Activated gamma-delta T cell (primary cell): ENCODE measurements at places on chromosomes 1 and 21.

DNA sequence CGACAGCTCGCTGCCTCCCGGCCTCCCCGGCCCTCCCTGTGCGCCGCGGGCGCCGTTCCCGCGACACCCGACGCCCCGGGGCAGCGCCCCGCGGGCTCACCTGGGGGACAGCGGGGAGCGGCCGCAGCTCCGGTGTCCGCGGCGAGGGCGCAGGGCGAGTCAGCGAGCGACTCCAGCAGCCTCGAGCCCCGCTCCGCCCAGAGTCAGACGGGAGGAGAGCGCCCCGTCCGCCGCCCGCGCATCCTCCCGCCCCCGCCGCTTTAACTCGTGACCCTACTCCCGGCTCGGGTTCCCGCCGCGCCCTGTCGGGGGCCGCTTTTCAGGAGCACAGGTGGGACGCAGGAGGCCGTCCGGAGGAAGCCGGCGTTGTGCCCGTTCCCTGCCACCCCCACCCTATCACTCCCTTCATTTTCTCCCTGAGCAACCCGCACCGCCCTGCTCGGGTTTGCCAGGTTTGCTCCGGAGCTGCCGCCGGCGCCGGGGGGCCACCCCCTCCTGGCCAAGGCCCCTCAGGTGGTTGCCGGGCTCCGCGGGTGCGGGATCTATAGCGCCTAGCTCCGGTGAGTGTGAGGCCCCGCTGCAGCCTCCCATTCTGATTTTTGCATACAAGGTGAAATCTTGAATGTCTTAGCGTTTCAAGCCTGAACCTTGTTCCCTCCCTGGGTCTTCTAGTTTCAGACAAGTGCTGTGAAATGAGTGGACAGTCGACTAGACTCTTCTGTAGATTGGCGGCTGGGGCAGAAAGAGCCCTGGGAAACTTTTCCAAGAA lies at the start of gene MCOLN3:
TSS of gene MCOLN3 (minus strand) at position 205 of the 769 bp plus-strand sequence. CDS start 3,140 bp downstream, outside the sequence.
- DNase-seq, result peak; percentile 27

DNA sequence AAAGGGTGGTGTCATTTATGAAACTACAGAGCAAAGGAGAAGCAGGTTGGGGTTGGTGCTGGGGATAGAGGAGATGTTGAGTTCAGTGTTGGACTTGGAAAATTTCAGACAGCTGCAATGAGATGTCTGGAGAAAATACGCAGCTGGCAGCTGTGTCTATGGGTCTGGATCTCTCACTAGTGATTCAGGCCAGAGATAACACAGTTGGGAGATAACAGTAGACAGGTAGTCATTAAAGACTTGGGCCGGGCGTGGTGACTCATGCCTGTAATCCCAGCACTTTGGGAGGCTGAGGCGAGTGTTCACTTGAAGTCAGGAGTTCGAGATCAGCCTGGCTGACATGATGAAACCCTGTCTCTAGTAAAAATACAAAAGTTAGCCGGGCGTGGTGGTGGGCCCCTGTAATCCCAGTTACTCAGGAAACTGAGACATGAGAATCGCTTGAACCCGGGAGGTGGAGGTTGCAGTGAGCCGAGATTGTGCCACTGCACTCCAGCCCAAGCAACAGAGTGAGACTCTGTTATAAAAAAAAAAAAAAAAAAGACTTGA lies 2.5 kb upstream of the TFAP2E start:
- DNase-seq, result no peak

DNA sequence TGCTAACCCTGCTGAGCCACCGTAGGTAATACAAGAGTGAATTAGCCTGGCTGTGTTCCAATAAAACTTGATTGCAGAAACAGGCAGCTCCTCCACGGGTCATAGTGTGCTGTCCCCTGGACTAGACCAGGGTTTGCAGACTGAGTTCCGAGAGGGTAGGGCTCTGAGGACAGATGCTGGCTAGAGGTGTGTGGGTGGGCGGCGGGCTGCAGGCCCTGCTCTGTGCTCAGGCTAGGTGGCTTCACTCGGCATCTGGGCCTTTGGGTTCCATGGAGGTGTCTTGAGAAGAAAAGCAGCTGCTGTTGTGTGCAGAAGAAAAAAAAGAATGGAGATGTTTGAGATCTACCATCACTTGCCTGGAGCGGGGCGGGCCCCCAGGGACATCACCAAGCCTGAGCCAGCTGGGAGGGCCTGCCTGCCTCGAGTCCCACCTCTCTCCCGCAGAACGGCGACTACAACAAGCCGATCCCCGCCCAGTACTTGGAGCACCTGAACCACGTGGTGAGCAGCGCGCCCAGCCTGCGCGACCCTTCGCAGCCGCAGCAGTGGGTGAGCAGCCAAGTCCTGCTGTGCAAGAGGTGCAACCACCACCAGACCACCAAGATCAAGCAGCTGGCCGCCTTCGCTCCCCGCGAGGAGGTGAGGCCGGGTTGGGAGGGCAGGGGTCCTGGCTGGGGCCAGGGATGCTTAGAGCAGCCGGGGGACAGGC lies 7.9 kb downstream of the TMEM201 start:
- DNase-seq, result no peak

DNA sequence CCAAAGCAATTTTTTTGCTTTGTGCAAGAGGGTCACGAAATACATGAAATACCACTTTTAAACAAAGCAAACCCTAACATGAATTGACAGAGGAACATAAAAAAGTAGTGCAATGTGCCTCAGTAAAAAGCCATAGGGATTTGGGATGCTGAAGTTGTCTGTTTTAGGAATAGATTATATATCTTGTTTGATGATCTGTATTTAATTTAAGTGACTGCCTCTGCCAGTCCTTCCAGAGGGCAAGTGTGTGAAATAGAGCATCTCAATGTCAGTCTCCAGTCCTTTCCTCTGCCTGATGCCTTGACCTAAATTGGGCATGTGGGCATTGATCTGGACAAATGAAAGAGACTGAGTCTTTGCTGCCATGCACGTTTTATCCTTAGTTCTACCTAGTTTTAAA lies 222.8 kb downstream of the PTPRC start:
- DNase-seq, result no peak

- no peak for DNase-seq
Observed at GRCh38 chr1:214511639-214511998, 39.8 kb downstream of the PTPN14 start.

GRCh38 chr1:221772117-221772516 lies 30.2 kb upstream of the DUSP10 start:
- DNase-seq, result no peak

- DNase-seq, result no peak
Observed at GRCh38 chr1:31706384-31707058, 2.7 kb upstream of the COL16A1 start.

GRCh38 chr21:15744926-15745325 lies 15.1 kb downstream of the USP25 start:
- DNase-seq, result no peak

DNA sequence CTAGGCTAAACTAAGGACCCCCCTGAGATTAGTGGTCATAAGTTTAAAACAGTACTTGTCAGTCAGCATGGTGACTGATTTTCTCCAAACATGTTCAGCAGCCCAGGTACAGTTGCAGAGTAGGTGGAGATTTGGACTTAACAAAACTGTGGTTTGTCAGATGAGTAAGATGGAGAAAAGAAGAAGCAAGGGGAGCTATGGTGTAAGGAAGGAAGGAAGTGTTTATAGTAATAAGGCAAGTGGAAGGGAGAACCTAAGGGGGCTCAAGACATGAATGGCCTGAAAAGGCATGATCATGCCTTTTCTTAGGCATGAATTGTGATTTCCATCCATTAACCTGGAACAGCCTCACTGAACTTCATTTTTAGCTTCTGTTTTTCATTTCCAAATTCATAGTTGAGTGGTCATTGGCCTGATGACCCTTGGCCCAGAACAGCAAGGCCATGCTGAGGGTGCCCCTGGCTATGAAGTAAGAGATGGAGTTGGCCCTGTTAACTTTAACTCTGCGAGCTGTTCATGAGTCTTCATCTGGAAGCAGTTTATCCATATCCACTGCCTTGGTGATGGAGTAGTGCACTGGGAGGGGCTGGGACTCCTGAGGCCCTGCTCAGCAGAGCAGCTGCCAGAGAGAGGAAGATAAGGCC lies 60.7 kb downstream of the LRRC8D start:
- DNase-seq, result no peak

DNA sequence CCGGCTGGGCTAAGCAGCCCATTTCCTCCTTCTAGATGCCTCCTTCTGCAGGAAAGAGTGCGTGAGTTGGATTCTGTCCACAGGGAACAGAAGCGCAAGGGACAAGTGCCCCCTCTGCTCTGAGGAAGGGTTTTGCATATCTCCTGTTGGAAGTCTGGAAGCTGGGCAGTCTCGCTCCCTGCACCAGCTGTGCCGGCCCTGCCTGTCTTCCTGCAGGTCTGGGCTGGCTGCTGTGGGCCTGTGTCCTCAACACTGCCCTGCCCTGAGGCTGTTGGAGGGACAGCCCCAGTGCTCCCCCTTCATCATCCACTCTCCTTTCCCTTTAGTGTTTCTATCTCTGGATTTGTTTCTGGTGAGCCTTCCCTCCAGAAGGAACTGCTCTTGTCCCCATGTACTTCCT lies 21.8 kb downstream of the ADARB1 start:
- DNase-seq, result no peak

DNA sequence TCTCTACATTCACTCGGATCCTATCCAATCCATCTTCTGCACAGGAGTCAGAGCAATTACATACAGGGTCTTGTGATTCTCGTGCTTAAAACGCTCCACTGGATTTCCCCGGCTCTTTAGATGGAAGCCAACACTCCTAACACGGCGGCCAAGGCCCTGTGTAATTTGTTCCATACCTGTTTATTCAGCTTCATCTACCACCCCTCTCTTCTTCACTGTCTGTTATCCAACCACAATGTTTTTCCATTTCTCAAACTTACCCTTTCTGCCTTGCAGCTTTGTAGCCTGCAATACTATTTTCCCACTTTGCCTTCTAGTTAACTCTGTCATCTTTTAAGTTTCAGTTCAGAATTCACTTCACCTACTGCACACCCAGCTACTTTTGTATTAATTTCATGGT lies 249.6 kb upstream of the USP25 start:
- DNase-seq, result no peak

DNA sequence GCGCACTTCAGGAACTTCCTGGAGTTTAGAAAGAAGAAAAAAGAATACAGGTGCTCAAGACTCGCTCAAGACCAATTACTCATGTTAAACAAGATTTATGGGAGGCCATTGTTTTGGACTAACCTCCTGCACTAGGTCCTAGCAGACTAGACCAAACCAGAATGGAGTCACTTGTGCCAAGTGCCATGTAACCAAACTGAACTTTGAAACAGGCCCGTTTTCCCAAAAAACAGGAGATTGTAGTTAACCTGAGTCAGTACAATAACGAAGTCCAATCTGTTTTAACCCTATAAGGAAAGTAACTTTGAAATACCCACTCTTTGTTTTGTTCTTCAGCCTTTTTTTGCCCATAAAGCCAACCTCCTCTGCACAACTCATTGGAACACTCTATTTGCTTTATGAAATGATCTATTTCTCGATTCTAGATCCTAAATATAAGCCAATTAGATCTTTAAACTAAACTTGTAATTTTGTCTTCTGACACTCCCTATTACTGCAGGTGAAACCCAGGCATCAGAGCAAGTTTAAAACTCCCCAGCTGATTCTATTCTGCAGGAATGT lies 695 bp upstream of the NTPCR start:
- DNase-seq, result no peak

GRCh38 chr1:14598007-14598497 lies 433 bp upstream of the KAZN start:
- no peak for DNase-seq

DNA sequence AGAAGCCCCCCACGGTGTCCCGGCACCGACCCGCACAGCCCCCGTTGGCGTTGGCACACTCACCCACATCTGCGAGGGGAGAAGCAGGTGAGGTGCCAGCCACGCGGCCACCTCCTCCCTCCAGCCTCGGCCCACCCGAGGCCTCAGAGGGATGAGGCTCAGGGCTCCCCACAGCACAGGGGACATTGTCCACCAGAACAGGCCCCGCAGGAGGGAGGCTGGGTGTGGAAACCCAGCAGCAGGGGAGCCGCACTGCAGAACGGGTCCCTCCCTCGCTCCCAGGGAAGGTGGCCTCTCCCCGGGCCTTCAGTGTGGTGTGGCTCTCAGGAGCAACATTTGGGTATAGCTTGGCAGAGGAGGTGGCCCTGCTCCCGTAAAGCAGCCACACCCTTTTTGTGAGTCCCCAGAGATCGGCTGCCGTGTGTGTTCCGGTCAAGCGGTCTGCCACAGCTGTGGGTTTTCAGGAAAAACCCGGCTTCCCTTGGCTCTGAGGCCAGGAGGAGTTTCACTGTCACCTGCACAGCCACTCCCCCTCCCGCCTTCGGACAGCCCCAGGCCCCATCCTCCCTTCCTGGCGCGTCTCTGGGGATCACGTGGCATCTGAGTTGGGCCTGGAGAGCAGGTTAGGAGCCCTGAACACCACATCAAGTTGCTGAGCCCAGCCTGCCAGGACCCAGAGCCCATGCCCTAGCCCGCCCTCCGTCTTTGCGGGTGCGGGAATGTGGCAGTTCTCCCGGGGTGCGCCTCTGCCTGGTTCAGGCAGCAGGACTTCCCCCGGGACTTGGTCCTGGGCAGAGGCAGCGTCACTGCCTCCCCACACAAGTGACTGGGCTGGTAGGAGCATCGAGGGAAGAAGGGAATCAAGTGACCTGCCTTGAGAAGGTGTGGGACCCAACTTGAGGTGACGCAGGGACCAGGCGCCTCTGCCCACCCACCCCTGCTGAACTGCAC lies 64.0 kb downstream of the MEGF6 start:
- no peak for DNase-seq

DNA sequence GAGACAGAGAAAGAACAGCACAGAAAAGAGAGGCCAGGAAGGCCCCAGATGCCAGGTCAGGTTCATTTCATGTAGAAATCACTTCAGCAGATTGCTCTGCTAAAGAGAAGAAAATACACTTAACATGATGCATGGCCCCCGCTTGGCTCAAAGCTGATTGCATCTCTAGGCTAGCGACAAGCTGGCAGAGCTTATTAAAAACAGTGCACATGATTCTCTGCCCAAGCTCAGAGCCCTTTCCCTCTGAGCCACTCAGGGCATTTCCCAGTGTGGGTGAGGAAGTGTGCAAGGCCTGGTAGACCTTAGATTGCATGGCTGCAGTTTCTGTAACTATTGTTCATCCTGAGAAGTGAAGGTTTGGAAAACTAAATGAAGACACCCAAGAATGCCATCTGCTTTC lies 3.3 kb upstream of the CAPN9 start:
- DNase-seq, result no peak

DNA sequence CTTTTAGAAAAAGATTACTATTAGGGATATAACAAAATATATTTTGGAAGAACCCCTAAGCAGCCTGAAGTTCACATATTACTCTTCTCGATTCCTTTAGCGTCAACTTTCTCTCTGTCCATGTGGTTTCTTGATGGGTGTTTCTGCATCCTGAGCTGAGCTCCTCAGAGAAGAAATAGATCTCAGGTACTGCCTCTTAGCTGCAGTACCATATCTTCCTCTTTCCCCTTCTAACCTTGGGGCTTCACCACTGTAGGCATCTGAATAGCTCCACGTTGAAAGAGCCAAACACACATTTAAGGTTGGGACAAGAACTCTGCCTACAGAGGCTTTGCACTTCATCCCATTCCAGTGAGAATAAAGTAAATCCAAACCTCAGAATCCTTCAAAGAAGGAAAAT lies 59.2 kb downstream of the SAMSN1 start:
- DNase-seq, result no peak

GRCh38 chr1:82485591-82486369 lies 685.0 kb downstream of the ADGRL2 start:
- DNase-seq, result no peak
